ENCODE measurements at places on chromosomes 12 and 14.

DNA sequence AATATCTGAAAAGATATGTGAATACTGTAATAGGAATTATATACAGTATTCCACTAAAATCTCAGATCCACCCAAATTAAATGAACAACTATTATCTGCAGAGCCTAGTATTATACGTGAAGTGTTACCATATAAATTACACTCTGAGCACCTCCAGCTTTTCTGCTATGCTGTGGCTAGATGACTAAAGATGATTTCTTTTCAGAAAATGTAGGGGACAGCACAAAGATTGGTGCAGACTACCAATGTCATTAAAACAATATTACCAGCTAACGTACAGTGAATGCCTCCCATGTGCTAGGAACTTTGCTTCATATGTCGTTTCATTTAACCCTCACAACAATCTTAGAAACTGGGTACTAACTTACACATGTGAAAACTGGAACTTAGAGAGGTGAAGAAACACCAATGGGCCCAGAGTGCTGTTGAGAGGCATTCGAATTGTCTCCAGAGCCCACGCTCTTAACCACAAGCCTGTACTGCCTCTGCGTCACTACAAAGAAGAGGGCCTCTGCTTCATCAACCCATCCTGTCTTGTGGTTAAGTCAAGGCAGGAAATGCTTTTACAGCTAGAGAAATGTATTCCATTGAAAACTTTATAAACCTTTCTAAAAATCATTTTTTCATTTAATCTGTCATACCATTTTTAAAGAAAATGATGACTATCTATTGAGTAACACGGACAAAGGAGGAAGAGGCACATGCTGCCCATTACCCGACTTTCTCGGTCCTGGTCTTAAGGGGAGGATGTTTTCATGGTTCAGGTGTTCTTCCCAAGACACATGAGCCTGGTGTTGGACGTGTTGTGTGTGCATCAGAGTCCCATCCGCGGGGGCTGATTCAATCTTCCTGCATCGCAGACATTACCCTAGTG is 1.3 kb downstream of the GPR65 start:
- DNase-seq, result peak; percentile 74

GRCh38 chr12:112285600-112286401 is 96.4 kb downstream of the HECTD4 start:
- no peak for DNase-seq

DNA sequence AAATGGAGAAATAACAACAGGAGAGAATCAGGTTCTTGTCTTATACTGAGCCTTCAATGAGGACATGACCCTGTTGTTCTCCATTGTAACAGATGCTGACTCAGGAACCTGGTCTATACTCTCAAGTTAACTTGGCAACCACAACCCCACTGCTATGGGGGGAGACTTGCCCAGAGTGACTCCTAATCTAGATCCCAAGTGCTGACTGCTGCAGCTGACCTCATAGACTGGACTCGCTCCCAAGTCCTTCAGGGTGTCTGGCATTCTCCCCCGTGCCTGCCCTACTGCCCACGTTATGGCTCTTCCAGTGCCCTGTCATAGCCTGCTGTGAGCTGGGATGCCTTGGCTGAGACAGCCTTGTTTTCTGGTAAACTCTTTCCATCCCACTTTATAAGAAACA is 37.1 kb downstream of the NID2 start:
- no peak for DNase-seq

- no peak for DNase-seq
These were observed 6.4 kb upstream of the GPR68 start for GRCh38 chr14:91250912-91251311.
